ENCODE measurements at places on chromosomes 2 and 18.

DNA sequence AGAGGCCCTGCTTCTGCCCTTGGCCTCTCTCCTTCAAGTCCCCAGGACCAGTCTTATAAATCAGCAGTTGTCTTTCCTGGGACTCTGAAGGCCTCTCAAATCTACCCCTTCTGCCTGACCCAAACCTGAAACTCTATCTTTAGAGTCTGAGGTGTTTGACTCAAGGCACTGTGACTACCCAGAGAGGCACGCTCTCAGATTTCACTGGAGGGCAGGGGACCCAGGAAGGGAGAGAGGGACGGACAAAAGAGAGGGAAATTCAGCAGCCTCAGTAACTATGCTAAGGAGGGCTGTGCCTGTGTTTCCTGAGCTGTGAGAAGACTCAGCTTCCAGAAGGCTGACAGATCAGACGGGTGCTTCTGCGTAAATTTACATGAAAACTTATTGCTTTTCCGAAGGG is 217.8 kb downstream of the HAUS1 start:
- no peak for DNase-seq

GRCh38 chr18:27599202-27599829 is 414.2 kb upstream of the CHST9 start:
- DNase-seq = peak; percentile 21

DNA sequence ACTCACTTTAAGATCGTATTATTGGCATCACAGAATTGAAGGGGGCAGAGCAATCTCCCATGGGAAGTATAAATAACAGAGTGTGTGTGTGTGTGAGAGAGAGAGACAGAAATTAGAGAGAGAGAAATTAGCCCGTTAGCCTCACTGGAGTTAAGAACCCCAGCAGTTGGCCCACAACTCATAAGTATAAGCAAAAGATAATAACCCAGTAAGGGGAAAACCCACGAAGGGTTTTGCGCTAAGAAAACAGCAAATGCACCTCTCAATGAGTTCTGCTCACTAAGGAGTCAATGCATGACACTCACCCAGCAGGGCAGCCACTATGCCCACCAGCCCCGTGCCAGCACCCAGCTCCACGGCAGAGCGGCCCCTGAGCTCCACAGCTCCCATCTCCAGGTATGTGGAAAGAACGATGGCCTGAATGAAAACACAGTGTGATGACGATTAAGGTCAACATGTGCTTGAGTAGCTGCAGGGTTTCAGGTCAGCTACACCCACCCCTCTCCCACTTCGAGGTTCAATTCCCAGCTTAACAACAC is 3.6 kb downstream of the METTL21A start:
- DNase-seq = no peak

GRCh38 chr18:60893355-60894097 is 439.7 kb upstream of the CDH20 start:
- no peak for DNase-seq

Measured in T47D (cell line).